ENCODE measurements at places on chromosomes 2 and 18.

GRCh38 chr2:120875431-120875830, 139.8 kb downstream of the GLI2 start:
- no peak for DNase-seq

DNA sequence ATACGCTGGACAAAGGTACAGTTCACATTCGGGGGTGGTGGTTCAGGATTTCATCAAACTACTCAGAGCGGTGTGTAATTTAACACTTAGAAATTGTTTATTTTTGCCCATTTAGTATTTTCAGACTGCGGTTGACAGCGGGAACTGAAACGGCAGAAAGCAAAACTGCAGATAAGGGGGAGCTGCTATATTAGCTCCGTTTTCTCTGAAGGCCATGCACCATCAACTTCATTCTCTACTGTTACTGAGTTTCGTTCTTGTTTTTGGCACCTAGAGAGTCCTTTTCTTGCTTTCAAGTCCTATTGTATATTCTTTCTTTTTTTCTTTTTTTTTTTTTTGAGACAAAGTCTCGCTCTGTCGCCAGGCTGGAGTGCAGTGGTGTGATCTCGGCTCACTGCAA, 121.5 kb upstream of the SP3 start:
- no peak for DNase-seq

- DNase-seq: no peak
Observed at GRCh38 chr2:166802475-166802874, 85.8 kb upstream of the XIRP2 start.

- no peak for DNase-seq
Observed at GRCh38 chr2:26770986-26771586, 7.0 kb downstream of the SLC35F6 start.

DNA sequence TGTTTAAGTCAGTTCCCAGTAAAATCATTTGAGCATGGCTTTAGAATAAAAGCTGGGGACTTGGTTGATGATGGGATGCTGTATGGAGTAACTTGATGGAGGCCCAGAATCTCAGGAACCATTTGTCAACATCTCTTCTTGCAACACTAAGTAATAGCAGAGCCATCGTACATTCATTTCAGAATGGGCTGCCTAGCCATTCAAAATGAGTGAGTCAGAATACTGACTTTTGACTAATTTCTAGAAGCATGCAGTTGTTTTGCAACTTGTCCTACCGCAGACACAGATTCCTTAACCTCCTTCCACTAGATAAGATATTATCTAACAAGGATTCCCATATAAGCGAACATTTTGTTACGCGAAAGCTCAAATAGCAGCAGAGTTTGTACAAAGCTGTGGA, 229.5 kb downstream of the CNTNAP5 start:
- no peak for DNase-seq

- DNase-seq: no peak
Observed at GRCh38 chr2:83851066-83851465, 608.0 kb downstream of the SUCLG1 start.

GRCh38 chr18:42520138-42520537, 565.1 kb downstream of the PIK3C3 start:
- no peak for DNase-seq

DNA sequence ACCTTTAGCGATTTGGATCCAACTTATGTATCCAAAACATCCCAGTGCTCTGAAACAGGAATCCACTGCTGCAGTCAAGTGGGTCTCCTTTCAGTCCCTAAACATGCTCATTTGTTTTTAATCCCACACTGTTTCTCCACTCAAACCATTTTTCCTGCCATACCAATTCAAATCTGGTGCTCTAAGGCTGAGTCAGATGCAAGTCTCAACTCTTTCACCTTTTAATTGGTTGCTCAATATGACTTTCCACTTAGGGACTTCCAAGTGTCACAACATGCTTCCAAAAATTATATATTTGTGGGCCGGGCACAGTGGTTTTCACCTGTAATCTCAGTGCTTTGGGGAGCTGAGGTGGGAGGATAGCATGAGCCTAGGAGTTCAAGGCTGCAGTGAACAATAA, 113.4 kb upstream of the TANK start:
- no peak for DNase-seq

- no peak for DNase-seq
Observed at GRCh38 chr2:41597680-41598079, 450.1 kb upstream of the PKDCC start.

GRCh38 chr18:44117821-44118220, 562.9 kb upstream of the SETBP1 start:
- DNase-seq: no peak

DNA sequence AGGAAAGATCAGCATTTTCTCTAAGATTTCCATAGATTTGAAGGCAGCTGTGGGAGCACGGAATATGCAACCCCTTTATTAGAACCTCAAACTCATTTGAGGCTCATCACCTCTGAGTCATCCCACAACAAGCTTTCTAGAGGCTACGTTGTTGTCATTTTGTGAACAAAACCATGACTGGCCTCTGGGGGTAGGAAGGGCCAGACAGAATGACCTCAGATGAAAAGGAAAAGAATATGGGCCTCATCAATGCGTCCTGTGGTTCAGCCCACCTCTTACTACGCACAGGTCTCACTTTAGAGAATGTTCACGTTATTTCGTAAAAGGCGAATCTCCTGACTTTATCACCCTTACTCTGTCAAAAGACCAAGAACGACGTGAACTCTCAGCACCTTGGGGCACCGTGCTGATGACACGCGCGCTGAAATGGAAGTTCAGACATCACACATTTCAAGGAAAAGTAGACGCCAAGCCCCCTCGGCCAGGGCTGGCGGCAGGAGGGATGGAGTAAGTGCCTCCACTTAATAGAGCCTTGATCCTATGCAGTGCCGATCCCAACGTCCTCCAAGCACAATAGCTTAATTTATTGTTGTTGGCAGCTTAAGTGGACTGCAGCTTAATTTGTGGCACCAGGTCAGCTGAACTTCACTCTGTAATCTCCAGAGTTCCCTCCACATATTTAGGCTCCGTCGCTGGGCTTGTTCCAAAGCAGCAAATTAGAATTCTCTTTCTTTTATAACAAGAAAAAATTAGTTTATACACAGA, 208.3 kb downstream of the EIPR1 start:
- DNase-seq: no peak

DNA sequence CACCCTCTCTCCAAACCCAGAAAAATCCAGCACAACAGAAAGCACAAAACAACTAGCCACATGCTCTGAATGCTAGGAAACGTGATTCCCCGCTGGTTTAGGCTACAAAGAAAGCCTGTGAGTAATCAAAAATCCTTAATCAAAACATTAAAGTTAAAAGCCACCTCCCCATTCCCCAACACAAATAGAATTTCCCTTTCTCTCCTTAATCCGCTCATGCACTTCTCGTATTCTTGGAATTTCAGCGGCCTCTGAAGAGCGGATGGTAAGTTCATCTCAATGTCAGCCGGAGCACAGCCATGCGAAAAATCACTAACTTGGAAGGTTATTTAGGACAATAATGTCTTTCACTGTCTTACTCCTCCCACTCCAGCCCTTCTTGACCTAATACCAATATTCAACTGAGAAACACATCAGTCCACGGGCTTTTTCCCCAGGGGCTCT, 126.7 kb downstream of the OSBPL1A start:
- DNase-seq: no peak

DNA sequence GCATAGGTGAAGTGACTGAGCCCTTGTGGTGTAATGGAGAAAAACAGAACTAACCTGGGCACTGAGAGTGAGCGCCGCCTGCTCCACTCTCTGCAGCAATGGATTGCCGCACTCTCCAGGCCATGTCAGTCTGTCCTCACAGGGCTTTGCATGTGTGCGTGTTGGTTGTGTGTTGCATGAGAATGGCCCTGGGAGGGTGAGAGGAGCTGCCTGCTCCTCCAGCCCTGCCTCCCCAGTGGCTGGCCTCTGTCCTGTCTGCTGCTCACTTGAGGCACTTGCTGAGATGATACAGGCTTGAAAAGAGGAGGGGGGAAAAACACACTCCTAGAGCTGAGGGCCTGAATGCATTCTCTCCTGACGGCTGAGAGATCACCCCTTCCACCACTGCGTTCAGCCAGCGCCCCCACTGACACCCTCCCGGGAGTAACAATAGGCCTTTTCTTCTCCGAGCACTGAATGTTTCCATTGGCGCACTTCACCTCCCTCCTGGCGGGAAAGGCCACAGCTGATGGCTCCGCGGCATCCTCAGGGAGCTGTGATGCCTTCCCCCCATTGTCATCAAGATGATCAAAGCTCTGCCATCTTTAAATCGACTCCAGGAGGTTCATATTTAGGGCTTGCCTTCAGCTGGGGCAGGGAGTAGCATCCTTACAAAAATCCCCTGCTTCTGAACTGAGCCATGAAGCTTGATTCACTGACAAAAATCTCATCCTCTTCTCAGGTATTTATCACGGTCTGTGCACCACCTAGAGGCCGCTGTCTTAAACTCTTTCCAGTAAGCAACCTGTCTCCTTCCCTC, 49.9 kb upstream of the DAPL1 start:
- DNase-seq: no peak

GRCh38 chr2:45498661-45499550, 112.2 kb downstream of the SRBD1 start:
- DNase-seq: no peak

DNA sequence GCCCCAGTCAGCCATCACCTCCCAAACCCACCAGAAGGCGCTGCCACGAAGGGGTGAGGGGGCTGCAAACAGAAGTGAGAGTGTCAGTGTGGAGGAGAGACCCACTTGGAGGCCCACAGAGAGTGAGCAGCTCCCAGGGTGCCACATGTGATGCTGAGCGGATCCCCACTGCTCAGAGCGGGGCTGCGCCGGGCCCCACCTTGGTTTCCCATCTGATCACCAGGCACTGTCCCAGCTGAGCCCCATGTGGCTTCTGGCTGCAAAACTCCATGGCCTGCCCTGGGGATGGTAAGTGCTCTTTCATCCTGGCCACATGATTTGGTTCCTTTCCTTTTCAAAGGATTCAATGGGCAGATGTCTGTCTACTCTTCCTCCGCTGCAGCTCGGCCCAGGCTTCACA, 23.8 kb downstream of the SNORC start:
- no peak for DNase-seq

DNA sequence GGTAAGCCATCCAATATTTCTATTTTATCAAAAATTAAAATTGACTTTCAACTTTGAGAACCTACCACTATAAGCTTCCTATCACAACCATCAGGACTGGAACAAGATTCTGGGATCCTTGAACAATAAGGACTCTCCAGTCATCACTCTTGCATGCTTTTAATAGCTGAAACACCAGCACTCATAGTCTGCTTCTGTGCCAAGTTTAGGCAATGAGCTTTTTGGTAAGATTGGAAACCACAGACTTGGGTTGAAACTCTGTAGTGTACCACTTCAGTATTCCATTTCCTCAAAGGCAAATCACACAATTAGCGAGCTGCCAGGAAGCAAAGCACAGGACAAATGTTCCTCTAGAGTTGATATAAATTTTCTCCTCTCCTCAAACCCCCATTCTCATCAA, 1065.8 kb upstream of the SLC39A10 start:
- no peak for DNase-seq

- no peak for DNase-seq
Observed at GRCh38 chr2:38672445-38673391, 6.8 kb downstream of the GALM start.

DNA sequence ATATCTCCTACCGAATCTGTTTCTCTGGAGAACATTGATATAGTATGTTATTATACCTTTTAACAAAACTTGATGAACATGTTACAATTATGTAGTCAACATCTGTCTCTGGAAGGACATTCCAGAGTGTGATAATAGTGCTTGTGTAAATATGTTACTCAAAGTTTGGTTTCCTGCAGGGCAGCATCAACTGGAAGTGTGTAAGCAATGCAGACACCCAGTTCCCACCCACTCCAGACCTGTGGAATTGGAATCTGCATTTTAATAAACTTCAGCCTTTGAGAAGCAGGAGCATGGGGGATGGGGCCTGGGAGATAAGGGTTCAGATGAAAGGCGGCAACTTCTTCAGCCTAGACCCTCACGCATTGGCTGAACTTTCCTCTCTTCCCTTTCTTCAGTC, 398.9 kb downstream of the RND3 start:
- no peak for DNase-seq

DNA sequence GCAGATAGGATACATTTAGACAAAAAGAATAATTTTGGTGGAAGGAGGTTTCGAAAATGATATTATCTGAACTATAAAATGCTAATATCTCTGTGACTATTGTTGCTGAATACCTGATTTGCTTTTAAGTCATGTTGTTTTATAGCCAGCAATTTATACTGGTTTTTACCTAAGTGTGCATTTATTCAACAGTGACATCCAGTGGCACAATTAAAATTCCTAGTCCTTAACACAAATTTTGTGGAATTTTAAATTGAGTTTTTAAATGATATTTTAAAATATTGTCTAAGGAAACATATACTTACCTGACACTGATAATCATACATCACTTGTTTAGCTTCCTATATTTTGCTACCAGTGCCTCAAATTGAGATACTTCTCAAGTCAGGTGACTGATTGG, 144.8 kb downstream of the ARHGAP28 start:
- no peak for DNase-seq

GRCh38 chr2:111669928-111670695, 213.9 kb downstream of the ANAPC1 start:
- no peak for DNase-seq

- no peak for DNase-seq
Observed at GRCh38 chr2:3768960-3769765, 65.8 kb downstream of the DCDC2C start.

GRCh38 chr2:119255760-119256581, 32.3 kb downstream of the STEAP3 start:
- DNase-seq: no peak

DNA sequence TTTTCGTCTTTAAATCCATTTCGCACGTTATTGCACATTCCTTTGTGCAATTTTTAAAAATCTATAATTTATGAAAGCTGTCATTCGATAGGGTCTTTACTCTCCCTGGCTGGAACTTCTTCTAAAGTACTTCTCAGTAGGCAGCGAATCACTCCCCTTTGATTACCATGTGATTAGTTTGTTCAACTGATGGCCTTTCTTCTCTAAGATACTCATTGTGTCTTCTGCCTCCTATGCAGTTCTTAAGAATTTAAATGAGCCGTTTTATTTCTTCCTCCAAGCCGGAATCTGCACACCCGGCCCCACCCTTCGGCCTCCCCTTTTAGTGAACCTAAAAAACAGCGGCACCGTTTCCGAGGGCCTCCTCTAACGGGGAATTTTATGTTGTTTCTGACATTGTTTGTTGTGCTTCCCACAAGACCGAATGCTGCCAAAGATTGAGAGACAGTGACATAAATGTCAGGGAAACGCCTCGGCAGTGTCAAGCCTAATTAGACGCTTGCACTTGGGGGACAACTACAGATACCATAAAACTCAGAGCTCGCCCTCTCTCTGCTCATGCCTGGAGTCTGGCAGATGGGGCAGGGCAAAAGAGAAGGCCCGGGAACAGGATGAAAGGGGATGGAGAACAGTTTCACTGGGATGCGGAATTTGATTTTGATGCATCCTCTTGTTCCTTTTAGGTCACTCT, 255.3 kb downstream of the BCL11A start:
- DNase-seq: no peak

- DNase-seq: no peak
Observed at GRCh38 chr2:54423213-54423612, 32.9 kb upstream of the SPTBN1 start.
